ENCODE measurements at places on chromosomes 3 and 15.

GRCh38 chr15:69880571-69881301 lies 217.0 kb downstream of the TLE3 start:
- no peak for DNase-seq

- DNase-seq: no peak
These were observed 21.4 kb downstream of the FAH start for GRCh38 chr15:80174017-80174746.

DNA sequence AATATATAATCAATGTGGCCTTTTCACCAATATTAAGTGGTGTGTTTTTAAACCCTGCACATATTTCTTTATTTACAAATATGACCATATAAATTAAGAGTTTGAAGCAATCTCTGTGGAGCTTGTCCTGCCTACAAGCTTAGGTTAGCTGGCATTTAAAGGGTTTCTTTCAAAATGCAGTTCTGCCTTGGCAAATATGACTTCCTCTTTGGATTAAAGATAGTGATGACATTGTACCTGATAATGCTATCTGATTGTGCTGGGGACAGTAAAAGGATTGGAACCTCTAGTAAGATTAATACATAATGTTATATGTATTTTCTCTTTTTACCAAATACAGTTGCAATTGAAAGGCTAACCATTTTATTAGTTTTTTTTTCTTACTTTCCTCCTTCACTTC lies 249.1 kb downstream of the OTOL1 start:
- no peak for DNase-seq

- DNase-seq: no peak
These were observed 5.7 kb downstream of the ATP13A3 start for GRCh38 chr3:194481103-194481502.

DNA sequence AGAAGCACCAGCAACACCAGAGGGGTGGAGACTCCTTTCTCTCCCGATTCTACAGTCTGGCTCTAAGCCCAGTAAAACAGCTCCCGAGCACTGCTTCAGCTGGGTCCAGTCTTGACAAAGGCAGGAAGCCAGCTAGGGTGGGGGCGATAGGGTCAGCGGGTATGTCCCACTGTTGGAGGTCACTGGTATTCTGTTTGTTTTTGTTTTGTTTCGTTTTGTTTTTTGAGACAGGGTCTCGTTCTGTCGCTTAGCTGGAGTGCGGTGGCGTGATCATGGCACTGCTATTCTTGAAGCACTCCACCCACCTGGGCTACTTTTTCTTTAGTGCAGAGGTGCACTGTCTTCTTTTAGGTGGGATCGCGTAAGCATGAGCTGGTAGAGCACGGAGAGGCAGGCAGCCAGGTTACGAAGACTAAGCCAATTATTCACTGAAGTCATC lies 16.3 kb downstream of the GCSAM start:
- DNase-seq: no peak

- DNase-seq: peak; percentile 33
These were observed 27.3 kb upstream of the FGD5 start for GRCh38 chr3:14791343-14791945.

DNA sequence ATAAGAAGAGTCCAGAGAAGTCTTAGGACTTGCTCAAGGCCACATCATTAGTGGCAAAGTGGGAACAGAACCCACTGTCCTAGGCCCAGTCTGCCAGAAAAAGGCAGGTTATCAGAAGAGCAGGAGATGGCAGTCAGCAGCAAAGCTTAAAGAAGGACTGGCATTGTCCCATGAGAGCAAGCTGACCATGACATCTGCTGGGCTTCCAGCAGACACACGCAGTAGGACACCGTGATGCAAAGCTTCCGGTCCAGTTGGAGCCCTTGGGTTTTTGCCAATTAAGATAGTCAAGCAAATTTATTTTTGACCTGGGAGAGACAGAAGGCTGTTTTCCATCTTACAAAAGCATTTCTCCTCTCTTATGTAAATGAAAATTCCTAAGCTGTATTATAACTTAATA lies 42.1 kb downstream of the ZBTB38 start:
- no peak for DNase-seq
